ENCODE measurements at places on chromosomes 4 and X.

DNA sequence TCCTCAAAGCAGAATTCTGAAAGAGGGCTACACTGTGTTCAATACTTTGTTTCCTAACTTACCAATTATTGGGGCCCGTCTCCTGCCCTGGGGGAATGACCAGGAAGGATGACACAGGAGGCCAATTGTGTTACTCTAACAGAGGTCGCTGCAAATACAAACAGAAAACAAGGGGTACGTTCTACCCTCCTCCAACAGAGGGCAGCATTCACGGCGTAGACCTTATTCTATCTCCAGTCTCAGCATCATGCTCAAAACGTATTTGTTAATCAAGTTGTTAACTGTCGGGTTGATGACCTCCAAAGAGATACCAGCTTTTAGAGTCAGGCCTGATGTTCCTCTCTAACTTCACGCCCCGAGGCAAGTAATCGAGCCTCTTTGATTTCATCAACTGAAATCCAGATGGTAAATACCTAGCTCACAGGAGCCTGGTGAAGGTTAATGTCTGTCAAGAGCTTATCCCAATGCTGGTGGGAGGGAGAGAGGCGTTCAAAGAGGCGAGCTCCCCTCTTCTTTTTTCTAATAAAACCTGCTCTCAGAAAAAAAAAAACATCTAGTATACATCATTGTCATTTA, 181.0 kb upstream of the KCNIP4 start:
- peak; percentile 70 for DNase-seq

DNA sequence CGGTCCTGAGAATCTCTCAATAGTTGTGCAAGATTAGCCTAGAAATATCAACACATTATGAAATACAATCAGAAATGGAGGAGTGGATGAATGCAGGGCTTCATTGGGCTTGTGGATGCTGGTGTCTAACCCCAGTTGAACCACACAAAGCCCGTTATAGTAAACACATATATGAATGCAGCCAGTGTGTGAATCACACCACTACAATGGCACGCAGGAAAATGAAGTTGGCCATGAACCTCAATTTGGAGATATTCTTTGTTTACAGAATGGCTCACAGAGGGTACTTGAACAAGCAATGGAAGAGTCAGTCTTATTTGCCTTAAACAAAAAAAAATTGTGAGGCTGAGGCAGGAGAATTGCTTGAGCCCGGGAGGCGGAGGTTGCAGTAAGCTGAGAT, 57.8 kb downstream of the SOD3 start:
- DNase-seq = peak; percentile 46

- DNase-seq = no peak
Measured at GRCh38 chr4:152045449-152045806, 284.6 kb upstream of the GATB start.

- no peak for DNase-seq
Measured at GRCh38 chrX:148363471-148364235, 136.8 kb upstream of the AFF2 start.

GRCh38 chr4:152301381-152301780, 234.5 kb downstream of the FBXW7 start:
- no peak for DNase-seq

GRCh38 chr4:134544303-134544770, 342.7 kb upstream of the PABPC4L start:
- DNase-seq = peak; percentile 50

GRCh38 chrX:568311-568710, 62.3 kb upstream of the SHOX start:
- no peak for DNase-seq

DNA sequence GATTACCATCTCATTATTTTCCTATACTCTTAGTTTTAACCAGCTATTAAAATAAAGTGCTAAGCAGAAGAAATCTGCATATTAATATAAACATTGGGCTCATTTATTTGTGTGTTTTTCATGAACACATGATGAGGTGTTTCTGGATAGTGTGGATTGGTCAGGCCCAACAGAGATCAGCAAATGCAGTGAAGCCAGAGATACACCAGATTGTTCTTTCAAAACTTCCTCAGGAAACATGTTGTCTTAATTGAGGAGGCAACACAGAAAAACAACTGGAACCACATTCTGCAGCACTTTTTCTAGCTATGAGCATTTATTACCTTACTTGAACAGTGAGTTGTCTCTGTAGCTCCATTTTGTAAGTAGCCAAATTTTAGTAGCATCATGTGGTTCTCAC, 69.9 kb downstream of the PALLD start:
- no peak for DNase-seq

DNA sequence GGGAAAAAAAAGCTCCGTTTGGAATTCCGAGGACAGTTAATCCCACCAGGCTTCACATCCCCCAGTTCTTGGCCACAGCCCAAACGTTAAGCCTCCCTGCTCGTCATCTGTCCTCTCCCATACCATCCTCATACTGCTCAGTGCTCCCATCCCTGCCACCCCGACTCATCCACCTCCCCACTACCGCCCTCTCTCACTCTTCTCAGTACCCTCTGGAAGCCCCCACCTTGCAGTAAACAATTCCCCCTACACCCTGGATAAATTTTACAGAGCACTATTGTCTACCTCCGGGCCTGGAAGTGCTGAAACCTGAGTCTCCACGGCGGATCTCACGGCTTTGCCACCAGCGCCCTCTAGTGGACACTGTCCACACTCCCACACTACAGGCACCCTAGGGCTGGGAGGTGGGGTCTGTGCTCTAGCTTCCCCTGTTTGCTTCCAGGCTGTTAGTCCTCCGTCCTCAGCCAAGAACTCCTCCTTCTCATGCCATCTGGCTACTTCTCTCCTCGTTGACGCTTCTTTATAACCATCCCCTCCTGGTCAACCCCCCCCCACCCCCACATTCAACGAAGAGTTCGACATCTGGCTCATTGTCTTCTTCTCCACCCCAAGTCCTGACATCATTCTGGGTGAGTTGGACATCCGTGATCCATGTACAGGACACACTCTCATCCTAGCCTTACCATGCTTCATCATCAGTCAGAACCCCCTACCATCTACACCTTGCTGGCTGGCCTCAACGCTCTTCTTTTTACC, 54.5 kb downstream of the RTL9 start:
- DNase-seq = peak; percentile 73

DNA sequence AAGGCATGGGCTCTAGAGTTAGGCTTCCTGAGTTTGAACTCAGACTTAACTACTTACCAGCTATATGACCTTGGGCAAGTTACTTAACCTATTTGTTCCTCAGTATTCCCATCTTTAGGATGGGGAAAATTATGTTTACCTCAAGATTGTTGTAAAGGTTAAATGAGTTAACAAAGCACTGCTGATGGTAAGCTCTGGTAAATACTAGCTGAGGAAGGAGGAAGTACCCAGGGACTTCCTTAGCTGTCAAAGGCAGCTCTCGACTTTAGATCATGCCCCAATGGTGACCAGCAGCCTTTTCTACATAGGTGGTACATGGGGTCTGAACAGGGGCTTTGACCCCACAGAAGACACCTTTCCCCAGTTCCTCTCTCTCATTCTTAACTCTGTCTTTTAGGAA, 20.1 kb downstream of the ATP7A start:
- DNase-seq = no peak

- no peak for DNase-seq
Measured at GRCh38 chr4:39037941-39038340, 5.7 kb upstream of the TMEM156 start.

GRCh38 chr4:38075370-38076152, 115.4 kb downstream of the PTTG2 start:
- DNase-seq = peak; percentile 76

DNA sequence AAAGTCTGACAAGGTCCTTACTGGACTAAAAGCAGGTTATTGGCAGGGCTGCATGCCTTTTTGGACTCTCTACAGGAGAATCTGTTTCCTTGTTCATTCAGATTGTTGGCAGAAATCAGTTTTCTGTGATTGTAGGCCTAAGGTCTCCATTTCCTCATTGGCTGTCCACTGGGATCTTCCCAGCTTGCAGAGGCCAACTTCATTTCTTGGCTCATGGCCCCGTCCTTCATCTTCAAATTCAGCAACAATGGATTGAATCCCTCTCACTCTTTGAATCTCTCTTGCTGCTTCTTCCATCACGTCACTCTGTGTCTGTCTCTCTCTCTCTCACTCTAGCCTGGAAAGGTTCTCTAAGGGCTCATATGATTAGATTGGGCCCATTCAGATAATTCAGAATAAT, 14.9 kb upstream of the GLUD2 start:
- DNase-seq = no peak

DNA sequence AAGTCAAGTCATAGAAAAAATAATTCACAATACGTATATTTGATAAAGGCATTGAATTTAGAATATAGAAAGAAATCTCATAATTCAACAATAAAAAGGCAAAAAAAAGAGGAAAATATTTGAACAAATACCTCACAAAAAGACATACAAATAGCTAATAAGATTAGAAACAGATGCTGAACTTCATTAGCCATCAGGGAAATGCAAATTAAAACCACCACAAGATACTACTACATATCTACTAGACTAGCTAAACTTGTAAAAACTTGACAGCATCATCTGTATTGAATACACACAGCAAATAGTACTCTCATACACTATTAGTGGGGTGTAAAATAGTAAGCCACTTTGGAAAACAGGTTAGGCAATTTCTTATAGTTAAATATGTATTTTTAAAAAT, 128.7 kb upstream of the TLL1 start:
- no peak for DNase-seq

GRCh38 chr4:118760493-118760892, 75.3 kb downstream of the METTL14 start:
- DNase-seq = no peak

DNA sequence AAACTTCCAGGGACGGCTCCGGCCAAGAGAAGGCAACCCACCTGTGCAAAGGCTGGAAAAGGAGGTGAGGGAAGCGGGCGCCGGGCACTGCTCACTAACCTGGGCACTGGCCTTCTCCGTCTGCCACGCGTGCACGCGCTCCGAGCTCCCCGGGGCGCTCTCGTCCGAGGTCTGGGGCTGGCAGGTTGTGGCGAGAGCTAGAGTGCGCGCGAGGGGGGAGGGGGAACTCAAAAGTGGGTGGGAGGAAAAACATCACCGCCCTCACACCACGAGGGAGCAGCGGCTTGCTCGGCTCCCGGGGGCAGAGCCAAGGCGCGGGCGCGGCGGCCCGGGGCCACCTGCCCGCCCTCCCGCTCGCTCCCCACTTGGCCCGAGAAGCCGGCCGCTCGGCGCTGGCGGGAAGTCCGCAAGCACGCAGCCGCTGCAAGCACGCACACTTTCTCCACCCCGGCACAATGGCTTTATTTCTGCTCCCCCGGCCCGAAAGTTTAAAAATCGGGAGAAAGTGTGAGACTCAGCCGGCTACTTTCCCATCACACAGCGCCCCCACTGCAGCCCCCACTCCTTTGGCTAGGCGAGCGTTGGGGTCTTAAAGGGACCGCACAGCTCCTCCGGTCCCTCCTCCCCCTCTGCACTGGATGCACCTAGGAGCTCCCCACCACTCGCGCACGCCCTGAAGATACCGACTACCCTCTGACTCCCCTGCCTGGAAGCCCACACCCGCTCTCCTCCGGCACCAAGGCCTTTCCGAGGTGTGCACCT, at the start of gene CHRDL1:
CHRDL1 (minus strand) TSS at position 173 of the 762 bp plus-strand sequence. CDS start 3,636 bp downstream, outside the sequence.
- DNase-seq = no peak

DNA sequence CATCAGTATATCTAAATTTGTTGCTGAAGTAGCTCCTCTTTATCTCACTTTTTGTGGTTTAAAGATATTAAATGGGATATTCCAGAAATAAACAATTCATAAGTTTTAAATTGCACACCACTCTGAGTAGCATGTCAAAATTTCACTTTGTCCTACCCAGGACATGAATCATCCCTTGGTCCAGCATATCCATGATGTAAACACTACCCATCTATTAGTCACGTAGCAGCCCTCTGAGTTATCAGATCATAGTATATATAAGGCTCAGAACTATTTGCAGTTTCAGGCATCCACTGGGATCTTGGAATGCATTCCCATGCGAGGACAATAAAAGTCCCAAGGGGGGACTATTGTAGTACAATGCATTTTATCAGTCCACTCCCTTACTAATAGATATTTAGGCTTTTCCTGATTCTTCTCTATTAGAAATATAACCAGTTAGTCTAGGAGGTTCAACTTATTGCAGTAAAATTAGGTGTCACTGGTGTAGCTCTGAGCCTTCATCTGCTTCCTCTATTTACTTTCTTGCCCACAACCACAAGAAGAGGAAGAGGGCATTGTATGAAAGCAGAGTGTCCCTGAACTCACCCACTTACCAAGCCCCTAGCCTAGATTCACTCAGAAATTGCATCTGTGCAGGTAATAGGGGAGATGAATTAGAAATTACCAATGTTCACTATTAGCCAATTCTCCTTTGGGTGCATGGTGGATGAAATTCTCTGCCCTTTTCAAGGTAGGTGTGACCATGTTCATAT, 409.8 kb upstream of the GALNT7 start:
- peak; percentile 71 for DNase-seq

DNA sequence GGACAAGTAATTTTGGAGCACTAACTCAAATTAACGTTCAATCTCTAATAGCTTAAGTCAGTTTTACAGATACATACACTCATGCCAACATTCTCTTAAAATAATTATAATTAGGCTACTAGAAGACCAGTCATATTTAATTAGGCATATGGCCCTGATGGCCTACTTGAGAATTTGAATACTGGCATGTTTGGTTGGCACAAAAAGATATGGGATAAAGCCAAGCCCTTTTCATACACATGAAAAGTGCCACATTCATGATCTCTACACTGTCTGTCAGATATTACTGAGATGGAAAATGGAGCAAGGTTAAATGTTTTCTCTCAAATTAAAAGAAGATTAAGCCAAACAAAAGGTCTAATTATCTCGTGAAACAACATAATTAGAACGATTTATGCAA, 1091.0 kb downstream of the C4orf33 start:
- no peak for DNase-seq

DNA sequence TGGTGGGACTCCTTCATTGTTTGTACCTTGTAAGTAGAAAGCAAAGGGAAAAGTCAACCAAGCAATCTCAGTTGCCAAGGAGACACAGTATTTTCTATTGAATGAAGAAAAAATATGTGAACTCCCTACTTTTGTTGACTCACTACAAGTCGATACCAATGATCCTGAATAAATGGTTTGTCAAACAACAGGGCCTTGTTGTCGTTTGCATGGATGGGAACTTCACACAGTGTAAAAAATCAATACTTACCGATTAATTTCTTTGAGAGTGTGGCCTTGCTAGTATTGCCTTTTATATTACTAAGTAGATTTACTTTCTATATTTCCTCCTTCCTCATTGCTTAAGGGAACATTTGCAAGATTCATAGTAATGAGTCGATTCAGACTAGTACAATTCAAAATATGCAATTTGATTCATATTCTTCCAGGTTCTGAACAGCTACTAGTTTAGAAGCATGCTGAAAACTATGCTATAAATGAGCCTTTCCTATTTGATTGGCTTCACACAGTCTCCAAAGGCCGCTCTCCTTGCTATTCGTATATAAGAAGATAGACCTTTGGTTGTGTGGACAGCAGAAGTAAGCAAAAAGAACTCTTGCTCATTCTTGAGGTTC, 108.0 kb downstream of the ZNF330 start:
- no peak for DNase-seq

- peak; percentile 69 for DNase-seq
Measured at GRCh38 chrX:27597508-27597907, 7.4 kb downstream of the DCAF8L2 start.
